ENCODE measurements at places on chromosomes 6 and 20.
A peak's percentile ranks its signal among the peaks of the same experiment; 100 is the strongest.

DNA sequence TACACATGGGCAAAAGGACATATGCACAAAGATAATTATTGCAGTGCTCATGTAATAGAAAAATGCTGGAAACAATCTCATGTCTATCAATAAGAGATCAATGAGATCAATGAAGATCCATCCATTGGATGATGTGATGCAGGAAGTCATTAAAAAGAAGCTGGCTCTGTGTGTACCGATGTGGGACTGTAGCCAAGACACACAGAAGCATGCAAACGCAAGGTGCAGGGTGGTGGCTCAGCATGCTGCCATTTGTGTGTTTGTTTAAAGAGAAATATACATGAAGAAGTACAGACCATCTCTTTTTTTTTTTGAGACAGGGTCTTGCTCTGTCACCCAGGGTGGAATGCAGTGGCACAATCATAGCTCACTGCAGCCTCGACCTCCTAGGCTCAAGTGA, 33.1 kb upstream of the KCNB1 start:
- DNase-seq, result no peak

GRCh38 chr20:13250251-13250650, 29.2 kb downstream of the ISM1 start:
- DNase-seq, result no peak

DNA sequence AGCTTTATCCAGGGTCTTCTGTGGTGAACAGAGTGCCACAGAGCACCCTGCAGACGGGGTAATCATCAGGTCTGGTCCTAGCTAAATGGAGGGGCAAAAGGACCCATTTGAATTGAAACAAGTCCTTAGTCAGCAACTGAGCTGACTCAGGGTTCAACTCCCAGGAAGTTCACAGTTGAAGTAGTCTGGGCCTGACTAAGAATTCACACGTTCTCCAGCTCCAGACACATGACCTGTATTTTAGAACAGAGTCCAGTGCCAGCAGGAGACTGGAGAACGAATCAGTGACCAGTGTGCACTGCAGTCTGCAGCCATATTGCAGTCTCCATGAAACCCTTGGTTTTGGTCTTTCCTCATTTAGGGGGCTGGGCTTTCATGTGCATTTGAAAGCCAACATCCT, 85.2 kb downstream of the ELOVL4 start:
- no peak for DNase-seq

DNA sequence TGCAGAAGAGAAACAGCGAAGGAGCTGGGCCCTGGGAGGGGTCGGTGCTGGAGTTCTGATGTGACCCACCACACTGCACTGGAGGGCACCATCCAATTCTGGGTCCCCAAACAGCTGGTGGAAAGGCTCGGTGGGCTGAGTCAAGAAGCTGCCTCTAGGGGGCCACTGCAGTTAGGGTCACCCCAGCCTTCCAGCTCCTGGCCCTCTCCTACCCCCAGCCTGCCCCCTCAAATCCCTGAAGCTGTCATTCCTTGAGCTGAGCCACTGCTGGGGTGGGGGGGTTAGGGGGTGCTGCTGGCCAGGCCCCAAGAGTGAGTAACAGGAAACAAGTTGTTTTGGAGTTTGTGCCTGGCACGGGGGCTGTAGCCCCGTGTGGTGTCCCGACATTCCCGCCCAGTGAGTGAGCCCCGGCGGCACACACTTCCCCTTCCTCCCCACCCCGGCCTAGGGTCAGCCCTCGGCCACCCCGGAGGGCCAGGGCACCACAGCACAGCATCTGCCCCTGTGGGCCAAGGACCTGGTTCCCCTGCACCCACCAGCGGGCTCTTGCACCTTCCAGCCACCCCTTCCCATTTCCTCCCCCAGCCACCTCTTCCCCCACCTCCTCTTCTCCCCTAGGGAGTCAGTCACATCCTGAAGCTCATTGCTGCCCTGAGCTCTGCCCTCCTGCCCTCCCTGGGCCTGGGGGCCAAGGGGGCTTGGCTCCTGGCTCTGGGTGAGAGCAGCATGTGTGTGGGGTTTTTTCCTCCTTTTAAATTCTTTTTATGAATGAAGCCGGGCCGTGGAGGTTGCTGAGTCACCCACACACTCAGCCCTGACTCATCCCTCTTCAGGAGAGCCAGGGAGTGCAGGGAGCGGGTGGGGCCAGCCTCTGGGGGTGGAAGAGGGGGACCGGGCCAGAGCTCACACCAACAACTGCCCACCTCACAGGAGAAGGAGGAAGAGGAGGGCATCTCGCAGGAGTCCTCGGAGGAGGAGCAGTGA, 4.6 kb downstream of the SMIM29 start:
- DNase-seq, result peak; percentile 78

DNA sequence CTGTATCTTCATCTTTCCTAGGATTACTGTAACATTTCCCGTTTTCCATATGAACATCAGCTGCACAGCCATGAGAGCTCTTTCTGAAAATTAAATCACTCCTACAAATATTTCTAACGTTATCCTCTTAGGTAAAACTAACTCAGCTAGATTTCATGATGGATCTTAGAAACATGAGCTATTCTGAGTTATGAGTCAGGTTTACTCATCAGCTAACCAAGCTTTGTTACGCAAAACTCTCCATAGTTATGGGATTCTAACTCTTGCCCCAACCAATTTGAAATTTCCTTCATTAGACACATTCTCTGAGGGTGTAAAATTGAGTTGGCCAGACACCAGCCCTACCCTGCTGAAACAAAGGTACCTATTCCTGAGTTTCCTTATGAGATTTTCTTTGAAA, 14.0 kb downstream of the DEFB110 start:
- DNase-seq, result no peak

GRCh38 chr20:3995067-3995748, 20.1 kb downstream of the RNF24 start:
- no peak for DNase-seq

DNA sequence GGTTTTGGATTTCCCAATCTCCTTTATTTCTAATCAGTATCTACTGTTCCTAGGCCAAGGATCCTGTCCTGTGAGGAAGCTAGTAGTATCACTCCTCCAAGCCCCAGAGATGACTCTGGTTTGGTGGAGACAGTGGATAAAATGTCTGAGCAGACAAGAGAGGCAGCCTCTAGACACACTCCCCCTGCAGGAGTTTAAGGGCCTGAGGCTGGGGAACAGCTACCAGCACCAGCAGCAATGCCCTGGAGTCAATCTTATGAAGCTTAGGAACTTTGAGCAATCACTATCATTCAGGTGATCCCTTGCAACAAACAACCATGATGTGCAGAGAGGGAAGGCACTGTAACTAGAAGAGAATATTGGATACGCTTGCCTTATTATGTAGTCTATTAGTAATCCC, 384.7 kb upstream of the ID4 start:
- no peak for DNase-seq

DNA sequence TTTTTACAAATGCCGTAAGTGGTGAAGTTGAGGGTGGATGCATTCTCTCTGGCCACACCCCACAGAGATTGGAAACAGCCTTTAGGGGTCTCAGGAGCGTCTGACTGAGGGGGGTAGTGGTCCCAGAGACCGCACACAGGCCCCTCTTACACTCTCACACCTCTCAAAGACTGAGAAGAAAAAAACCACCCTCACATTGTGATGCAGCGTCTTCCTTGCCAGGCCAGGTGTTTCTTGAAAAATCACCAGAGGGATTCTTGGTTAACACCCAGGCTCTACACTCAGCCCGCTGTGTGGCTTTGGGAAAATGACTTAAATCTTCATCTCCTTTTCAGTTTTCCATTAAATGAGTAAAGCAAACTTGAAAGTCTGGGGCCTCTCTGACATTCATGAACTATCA, 115.8 kb upstream of the SPTLC3 start:
- DNase-seq, result no peak

- no peak for DNase-seq
These were observed 275.0 kb upstream of the FLRT3 start for GRCh38 chr20:14612391-14612790.

- no peak for DNase-seq
These were observed 120.4 kb downstream of the LRRC1 start for GRCh38 chr6:53915026-53915691.

DNA sequence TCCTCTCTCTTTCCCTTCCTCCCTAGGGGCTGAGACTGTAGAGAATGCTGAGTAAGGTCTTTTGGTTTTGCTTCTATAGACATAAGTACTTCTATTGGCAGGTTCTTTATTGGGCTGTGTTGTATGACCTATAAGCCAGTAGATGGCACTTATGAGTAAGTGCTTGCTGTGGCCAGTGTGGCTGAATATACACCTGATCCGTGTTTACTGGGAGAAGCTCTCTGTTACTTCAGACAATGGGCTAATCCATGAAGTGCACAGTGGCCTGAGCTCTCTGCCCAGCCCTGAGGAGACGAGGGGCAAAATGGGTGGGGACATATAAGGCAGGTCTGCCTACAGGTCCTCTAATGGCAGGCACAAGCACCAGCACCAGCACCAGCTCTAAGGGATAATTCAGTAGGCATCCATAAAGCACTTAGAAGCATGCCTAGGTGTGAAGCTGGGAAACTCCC, 610.3 kb downstream of the RNF144B start:
- DNase-seq, result no peak

DNA sequence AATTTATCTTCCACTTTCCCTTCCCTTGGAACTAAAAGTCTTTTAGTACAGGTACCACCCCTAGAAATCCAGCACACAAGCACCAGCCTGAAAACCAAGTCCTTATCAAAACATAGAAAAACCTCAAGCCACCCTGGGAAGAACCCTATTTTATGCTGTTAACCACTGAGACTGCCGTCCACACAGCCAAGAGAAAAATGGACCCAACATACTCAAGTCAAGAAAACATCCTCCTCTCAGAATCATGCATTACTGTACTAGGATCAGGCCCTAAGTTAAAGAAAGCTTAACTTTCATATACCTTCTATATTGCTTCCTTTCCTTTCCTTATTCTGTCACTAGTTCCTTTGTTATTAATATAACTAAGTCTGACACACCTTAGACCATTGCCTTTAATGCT, 16.9 kb upstream of the GOPC start:
- DNase-seq, result no peak

GRCh38 chr6:13688692-13689196, 22.9 kb downstream of the RANBP9 start:
- no peak for DNase-seq

GRCh38 chr6:83464381-83465140, 33.7 kb upstream of the ME1 start:
- no peak for DNase-seq

DNA sequence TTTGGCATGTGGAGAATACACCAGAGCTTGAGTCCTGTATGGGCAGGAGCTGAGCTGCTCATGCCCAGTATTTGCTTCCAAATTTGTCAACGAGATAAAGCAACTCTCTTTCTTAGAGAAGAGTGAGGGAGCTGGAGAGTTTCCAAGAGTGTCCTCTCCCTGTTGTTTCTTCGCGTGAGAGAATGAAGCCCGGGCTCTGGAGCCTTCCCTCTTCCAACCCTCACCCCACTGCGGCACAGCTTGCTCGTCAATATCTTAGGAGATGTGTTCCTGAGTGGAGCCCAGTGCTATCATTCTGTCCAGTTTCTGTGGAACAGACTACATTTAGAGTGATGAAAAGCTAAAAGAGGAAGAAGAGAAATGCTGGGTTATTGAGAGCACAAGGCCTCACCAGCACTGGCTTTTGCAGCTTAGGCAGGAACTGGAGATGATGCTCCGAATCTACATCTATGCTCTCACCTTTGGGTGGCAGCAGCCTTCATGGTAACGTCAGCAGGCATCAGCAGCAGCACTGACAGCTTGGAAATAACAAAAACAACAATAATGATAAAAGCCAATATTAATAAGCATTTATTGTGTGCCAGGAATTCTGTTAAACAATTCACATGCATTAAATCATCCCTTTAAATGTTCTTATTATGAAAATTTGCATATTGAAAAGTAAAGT, 66.5 kb upstream of the TFB1M start:
- no peak for DNase-seq

- DNase-seq, result no peak
These were observed 177.2 kb downstream of the CLIC5 start for GRCh38 chr6:45838451-45838850.

DNA sequence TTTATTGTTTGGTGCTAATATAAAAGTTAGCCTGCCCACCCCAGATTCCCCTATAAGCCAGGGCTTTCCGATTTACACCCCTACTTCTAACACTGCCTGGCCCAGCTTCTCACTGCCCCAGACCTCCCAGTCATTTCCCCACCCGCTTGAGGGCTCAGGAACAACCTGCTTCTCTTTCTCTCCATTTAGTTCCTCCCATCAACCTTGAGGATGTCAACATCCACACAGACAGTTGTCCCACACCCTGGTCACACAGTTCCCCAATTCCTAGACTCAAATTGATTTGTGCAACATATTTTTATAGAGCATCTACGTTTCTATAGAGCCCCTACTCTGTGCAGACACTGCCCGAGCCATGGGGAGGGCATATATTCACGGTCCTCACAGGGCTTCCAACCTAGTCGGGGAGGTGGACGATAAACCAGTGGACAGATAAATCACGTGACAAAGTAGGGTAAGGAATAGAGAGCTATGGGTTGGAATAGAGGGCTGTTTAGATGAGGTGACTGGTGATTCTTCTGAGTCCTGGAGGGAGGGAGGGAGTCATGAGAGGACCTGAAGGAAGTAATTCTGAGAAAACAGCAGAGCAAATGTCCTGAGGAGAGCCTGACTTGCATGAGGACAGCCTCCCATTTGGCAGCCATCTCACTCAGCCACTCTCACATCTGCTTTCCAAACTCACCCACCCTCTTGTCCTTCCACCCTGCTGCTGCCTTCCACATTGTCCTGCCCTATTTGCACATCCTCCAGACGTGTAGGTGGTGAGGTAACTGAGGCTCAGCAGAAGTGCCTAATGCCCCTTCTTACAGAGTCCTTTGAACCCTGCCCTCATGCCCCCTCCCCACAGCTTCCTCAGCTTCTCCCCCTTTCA, 6.3 kb downstream of the GABRR2 start:
- peak; percentile 61 for DNase-seq

- DNase-seq, result no peak
These were observed 110.1 kb downstream of the PREP start for GRCh38 chr6:105292689-105293339.

GRCh38 chr20:40422656-40423055, 266.4 kb downstream of the MAFB start:
- DNase-seq, result peak; percentile 17

DNA sequence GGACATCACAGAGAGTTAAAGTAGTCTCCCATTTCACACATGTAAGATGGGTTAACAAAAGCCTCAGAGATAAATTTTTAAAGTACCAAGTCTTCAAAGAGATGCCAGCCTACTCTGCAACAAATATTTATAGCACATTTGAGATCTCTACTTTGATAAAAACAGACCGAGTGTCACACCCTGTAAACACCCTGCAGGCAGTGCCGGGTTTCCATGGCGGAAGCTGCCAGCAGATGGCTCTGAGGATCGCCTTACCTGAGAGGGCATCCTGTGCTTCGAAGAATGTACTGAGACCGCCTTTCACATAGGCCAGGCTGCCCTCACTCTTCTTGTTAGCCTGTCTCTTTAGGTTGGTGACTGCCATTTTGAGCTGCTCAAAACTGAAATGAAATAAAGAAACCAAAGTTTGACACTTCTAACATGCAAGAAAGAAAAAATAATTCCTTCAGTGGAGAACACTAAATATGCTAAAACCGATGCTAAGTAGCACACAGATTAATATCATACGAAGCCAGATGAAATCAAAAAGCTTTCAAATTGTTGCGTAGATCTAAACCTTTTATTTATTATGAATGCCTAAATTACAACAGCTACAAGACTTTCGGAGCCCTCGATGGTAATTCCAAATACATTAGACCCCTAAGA, 39.3 kb downstream of the HUS1B start:
- no peak for DNase-seq

- DNase-seq, result peak; percentile 29
These were observed 231.9 kb downstream of the PKHD1 start for GRCh38 chr6:51855310-51856082.

GRCh38 chr6:39430871-39431523, 108.5 kb upstream of the KCNK16 start:
- DNase-seq, result no peak

- DNase-seq, result no peak
These were observed 155.1 kb downstream of the EYA2 start for GRCh38 chr20:47049771-47050170.

Data from inflammatory macrophage treated with lipopolysaccharide for 1 hour (primary cell).